ENCODE measurements at places on chromosomes 4 and X. TPM values are rescaled to one million over a fixed set of nuclear protein-coding genes. Genes with fewer than 3 reads are reported as not detected.

DNA sequence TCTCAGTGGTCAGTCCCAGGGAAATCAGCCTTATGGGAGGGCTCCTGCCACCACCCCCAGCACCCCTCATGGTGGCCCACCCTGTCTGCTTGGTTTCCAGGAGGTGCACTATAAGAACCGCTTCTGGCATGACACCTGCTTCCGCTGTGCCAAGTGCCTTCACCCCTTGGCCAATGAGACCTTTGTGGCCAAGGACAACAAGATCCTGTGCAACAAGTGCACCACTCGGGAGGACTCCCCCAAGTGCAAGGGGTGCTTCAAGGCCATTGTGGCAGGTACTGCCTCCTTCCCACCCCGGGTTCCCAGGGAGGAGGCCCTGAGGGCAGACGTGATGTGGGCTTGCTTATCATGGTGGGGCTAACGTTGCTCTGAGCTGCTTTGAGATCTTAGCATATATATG lies 44.3 kb downstream of the MAP7D3 start:
- DNase-seq, result no peak
- peaks cover 50% of the 10 kb centered on the region for H3K36me3 ChIP-seq
- peak overlapping the region; percentile 66 for H3K27ac ChIP-seq

DNA sequence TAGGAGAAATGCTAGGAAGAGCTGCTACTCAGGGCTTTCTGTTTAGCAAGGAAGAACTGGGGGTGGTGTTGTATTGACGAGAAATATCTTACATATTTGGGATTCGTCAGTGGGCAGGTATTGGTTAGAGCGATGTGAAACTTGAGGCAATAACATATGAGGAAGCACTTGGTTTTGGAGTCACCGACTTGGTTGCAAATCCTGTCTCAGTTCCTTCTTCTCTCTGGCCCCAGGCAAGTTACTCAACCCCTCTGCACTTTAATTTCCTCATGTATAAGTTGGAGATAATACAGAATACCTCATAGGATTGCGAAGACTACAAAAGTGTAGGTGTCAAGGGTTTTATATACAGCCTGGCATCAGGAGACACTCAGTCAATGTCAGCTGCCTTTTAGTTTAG lies 34.1 kb downstream of the GPAT3 start:
- H3K36me3 ChIP-seq, result no peaks in the 10 kb centered on the region
- H3K27ac ChIP-seq, result no peak overlapping the region
- no peak for DNase-seq
- H3K4me3 ChIP-seq, result no peak overlapping the region
- no peaks in the 10 kb centered on the region for H3K4me1 ChIP-seq
- no peaks in the 10 kb centered on the region for H3K27me3 ChIP-seq

SPANXD gene
- not detected for total RNA-seq

POU4F2 gene
- total RNA-seq, result not detected

SYTL5 gene
- not detected for total RNA-seq
